ENCODE measurements at places on chromosomes 3 and 15.

DNA sequence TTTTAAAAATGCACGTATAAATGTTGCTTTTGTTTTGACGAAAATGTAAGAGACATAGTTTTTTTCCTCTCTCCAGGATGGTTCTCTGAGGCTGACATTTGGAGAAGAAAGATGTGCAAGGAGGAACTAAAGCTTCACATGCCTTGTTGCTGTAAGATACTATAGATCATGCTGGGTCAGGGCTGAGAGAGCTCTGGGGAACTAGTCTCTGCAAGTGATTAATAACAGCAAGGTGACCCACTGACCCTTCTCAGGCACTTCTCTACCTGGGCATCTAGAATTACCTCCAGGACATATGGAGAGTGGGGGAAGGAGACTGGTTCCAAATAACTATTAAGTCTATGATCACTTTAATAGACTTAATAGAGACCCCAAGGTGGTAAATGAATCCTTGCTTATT lies 246.0 kb downstream of the KBTBD8 start:
- no peak for DNase-seq

DNA sequence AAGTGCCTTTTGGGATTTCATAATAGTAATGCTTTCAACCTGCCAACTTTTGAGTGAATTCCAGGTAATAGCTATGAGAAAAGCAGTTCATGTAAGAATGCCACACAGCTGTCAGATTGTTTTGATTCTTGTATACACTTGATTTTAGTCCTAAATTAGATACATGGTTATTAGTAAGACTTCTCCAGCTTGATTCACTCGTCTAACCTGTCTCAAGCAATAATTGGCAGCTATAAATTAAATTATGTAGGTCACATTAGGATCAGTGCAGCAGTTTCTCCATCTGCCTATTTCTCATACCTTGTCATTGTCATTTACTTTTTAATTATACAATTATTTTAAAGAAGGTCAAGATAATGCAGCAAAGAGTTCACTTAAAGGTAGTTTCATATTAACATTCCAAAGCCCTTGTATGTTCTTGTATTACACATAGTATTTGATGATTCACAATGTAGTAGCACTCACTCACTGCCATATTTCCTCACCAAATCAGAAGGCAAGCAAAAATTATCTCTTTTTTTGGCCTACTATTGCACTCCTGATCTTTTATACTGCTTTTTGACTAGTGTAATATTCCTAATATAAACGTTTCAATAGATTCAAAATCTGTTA lies 10.9 kb upstream of the CRYBG3 start:
- DNase-seq, result no peak

- no peak for DNase-seq
Observed at GRCh38 chr15:78209646-78210348, 24.6 kb downstream of the ACSBG1 start.

DNA sequence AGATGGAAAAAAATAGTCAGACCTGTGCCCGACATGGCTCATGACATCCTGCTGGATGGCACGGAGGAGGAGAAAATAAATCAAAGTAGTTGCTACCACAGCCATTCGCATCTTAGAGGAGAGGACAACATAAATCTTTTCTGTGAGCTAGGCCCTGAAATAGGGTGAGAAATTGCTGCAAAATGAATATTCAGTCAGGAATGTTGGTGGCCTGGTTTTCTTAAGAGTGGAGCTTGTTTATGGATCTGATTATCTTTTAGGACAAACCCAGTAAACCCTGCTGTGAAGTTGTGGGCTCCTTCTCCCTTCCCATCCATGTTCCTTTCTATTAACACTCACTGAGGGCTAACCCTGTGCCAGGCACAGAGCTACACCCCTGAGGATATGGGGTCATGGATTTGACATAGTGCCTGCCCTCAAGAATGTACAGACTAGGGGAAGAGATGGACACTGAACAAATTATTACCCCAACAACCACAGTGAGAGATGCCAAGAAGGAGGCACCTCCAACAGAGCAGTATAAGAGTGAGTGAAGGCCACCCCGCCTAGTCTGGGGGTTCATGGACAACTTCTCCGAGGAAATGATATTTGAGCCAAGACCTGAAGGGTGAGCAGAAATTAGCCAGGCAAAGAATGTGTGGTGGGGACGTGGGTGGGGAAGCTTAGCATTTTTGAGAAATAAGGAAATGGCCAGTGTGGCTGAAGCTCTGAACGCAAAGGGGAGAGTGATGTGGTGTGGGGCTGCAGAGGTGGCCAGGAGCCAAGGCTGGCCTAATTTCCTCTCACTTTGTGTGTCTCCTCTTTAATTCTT lies 68.9 kb upstream of the ARL8B start:
- DNase-seq, result no peak

GRCh38 chr3:138437281-138437680 lies 2.9 kb downstream of the ESYT3 start:
- DNase-seq, result no peak

GRCh38 chr3:34013818-34014570 lies 215.6 kb downstream of the PDCD6IP start:
- no peak for DNase-seq

DNA sequence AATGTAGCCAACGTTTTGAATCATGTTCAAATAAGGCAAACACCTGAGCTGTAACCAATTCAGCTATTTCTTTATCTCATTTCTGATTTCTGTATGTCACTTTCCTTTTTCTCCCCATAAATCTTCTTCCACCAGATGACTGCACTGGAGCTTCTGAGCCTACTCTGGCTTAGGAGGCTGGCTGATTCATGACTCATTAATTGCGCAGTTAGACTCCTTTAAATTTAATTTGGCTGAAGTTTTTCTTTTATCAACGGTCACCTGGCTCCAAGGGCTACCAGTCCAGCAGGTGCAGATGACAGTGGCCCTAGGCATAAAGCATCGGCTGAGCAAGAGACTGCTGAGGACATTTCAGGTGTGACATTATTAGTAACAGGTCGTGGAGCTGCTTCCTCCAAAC lies 39.6 kb upstream of the ITGA11 start:
- no peak for DNase-seq

DNA sequence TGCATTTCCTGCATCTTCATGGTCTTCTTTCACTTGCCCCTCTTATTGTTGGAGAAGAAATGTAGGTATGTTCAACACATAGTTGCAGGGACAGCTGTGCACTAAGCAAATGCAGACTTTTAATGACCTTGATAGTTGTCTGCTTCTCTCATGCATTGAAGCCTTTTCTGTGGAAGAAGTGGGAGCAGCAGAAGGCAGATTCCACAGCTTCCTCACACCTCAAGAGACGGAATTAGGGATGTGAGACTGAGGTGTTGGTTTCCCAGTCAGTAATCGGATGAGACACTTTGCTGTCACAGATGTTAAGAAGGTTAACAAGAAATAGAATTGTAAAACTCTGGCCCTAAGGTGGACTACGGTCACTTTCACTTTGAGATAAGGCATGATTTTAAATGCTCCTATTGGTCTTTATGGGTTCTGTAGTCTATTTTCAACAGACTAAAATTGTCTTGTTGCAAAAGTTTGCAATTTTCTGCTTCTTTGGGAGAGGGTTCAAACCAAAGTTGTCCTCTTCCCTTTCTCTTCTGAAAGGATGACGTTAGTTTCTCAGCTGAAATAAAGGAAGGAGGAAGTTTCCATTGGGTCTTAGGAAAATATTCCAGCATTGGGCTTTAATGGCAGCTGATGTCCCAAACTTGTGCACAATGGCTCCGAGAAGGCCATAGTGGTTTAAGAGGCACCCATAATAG lies 117.4 kb downstream of the LPP start:
- DNase-seq, result no peak

DNA sequence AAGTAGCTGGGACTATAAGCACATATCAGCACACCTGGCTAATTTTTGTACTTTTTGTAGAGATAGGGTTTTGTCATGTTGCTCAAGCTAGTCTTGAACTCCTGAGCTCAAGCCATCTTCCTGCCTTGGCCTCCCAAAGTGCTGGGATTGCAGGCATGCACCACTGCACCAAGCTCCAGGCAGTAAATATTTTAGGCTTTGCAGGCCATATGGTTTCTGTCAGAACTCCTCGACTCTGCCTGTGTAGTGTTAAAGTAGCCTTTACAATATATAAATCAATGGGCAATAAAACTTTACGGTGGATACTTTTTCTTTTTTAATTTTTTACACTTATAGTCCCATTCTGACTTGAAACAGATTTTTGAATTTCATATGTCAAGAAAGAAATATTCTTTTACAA lies 41.6 kb downstream of the DAG1 start:
- DNase-seq, result no peak

DNA sequence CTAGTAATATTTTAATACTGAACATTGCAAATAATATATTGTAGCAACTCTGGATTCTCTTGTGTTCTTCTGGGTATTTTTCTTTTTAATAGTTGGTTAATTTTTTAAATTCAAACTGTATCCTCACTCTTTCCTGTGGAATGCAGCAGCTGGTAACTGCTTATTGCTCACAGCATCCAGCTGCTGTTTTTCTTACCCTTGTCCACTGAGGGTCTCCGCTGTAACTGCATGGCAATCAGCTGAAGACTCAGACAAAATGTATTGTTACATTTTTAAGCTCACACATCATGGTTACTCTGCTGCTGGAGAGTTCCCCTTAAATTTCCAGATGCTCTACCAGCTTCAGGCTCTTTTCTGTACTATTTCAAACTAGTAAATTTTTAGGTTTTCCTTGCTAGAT lies 227.6 kb downstream of the MBNL1 start:
- DNase-seq, result no peak

- DNase-seq, result no peak
Observed at GRCh38 chr3:9229325-9229724, 20.1 kb downstream of the SRGAP3 start.

- peak; percentile 45 for DNase-seq
Observed at GRCh38 chr3:125357032-125357658, 18.0 kb downstream of the ZNF148 start.

DNA sequence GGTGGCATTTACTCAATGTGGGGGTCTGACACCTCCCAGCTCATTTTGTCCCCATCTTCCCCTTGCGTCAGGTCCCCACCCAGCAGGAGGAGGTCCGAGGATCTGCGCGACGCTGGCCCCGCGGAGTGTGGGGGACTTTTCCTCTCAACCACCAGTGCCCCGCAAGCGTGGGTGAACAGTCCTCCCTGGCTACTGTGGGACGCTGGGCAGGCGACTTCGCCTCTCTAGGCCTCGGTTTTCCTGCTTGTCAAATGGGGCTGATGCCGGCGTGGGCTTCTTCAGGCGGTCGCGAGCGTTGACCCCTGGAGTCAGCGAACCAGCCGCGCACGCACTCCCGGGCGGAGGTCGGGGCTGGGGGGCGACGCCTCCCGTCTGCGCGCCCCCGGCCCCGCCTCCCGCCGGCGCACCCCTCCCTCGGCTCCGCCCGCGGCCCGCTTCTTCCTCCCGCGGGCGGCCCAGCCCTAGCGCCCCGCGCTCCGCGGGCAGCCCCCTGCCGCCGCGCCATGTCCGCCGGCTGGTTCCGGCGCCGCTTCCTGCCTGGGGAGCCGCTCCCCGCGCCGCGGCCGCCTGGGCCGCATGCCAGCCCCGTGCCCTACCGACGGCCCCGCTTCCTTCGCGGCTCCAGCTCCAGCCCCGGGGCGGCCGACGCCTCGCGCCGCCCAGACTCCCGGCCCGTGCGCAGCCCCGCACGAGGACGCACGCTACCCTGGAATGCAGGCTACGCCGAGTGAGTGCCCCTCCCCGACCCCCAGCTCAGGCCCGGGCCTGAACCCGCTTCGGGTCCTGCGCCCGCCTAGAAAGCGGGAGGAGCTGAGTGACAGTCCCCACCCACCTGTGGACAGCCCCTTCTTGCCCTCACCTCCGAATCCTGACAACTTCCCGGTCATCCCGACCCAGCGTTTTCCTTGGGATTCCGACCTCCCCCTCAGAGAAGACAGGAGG lies at the start of gene PPM1M:
TSS of gene PPM1M (plus strand) at position 438 of the 942 bp plus-strand sequence. CDS start at position 504, 66 bp downstream.
- DNase-seq, result peak; percentile 47

DNA sequence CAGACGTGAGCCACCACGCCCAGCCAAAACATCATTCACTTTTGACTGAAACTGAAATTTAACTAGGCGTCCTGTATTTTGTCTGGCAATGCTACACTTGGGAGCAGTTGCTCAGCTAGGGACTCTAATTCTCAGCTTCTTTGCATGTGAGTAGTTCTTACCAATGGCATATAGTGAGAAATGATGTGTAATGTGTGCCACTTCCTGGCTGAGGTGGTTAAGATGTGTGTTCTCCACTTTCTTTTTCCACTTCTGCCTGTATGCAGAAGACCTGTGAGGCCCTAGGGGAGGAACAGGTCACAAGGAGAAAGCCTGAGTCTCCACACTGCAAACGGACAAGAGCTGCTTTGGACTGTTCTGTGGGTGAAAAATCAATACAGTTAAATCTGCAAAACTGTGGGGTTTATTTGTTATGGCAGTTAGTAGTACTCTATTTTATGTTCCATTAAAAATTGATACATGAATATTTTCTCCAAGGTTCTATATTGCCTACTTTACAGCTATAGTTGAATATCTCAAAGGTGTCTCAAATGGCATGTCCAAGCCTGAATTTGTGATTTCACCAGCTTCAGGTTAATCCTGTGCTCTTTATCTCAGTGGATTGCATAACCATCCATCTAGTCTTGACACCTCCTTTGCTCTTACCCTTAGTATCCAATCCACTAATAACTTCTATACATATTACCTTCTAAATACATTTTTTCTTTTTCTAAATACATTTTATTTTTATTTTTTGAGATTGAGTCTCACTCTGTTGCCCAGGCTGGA lies 59.3 kb downstream of the NR1D2 start:
- no peak for DNase-seq

- no peak for DNase-seq
Observed at GRCh38 chr15:62889734-62890505, 152.6 kb upstream of the TPM1 start.

DNA sequence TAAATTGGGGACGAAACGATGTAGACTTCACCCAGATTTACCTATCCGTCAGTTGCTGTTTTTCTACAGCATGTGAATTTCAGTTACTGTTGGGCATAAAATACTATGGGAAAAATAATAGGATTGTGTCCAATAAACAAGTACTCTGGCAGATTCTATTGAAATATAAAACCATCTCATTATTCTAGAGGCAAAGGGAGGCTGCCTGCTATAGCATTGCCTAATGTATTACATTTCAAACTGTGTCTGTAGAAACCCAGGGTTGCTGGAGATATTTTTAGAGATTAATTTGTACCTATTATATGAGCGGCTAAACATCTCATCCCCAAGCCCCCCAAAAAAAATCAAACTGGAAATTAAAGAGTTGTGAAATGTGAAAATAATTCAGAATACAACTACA lies 159.6 kb upstream of the IL12A start:
- no peak for DNase-seq

DNA sequence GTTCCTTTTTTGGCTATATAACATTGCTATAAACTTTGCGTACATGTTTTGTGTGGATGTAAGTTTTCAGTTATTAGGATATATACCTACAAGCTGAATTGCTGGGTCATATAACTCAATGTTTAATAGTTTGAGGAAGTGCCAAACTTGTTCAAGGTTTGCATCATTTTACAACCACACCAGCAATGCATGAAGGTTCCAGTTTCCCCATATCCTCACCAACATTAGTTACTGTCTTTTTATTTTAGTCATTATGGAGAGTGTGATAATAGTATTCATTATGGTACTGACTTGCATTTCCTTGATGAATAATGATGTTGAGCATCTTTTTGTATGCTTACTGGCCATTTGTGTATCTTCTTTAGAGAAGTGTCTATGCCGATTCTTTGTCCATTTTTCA lies 112.3 kb downstream of the NR1I2 start:
- DNase-seq, result no peak

- DNase-seq, result no peak
Observed at GRCh38 chr3:72353236-72354128, 494.8 kb downstream of the SHQ1 start.
